ENCODE measurements at places on chromosomes 11 and 22.

- DNase-seq: no peak
Measured at GRCh38 chr11:66013762-66014100, 1.9 kb downstream of the CST6 start.

GRCh38 chr11:2312232-2313042, 10.6 kb downstream of the TSPAN32 start:
- DNase-seq: no peak

DNA sequence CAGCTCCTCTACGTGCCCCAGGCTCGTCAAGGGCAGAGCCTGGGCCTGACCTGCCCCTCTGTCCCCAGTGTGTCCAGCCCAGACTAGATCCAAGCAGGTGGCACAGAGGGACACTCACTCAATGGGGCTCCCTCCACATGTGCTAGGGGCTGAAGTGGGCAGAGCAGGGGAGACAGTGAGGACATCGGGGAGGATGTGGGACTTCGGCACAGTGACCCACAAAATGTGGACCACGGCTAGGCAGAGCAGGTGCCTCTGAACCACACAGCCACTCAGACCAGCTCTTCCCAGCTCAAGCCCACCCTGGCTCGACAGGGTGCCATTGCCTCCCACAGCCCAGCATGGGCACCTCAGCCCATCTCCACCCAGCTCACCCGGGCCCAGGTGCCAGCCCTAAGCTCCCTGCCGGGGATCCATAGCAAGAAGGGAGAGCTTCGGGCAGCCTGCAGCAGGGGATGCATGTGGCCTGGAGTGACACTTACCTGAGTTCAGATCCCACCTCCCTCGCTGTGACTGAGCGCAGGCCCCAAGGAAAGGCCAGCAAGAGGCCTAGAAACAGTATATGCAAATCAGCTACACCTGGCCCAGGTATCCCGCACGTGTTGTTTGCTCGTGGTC, 46.9 kb upstream of the RTL6 start:
- DNase-seq: no peak

DNA sequence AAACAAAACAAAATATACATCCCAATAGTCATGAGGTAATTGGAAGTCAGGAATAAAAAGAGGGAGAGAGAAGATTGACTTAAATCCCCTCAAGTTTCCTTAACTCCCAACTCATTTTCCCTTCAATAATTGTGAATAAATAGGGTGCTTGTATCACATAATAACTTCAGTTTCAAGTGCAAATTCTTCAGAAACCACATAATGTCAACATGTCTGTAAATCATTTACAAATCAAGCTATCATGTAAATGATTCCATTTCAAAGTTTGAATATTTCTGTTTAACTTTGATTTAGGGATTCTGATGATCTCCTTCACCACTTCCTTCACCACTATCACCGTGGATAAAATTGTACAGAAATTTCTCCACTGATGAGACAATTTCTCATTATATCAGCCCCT, 23.2 kb downstream of the CASP5 start:
- no peak for DNase-seq

GRCh38 chr22:41557401-41558240, 3.2 kb upstream of the CSDC2 start:
- no peak for DNase-seq

DNA sequence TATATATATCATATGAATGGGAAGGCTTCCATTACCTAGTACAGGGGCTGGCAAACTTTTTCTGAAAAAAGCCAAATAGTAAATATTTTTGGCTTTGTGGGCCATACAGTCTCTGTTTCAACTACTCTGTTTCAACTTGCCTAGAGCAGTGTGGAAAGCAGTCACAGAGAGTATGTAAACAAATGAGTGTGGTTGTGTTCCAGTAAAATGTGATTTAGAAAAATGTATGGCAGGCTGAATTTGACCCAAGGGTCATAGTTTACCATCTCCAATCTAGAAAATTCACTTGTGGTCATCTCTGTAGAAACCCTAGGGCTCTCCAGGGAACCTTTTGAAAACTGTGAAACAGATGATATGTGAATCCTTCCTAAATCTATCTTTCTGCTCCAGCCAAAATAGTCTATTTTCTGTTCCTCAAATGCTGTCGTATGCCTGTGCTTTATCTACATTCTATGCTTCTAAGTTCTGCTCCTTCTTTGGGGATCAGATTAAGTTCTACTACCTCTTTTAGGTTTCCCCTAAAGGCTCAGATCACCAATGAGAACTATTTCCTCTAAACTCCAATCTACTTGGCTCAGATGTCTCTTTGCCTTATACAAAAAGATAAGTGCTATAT, 356.2 kb downstream of the METTL15 start:
- DNase-seq: no peak

DNA sequence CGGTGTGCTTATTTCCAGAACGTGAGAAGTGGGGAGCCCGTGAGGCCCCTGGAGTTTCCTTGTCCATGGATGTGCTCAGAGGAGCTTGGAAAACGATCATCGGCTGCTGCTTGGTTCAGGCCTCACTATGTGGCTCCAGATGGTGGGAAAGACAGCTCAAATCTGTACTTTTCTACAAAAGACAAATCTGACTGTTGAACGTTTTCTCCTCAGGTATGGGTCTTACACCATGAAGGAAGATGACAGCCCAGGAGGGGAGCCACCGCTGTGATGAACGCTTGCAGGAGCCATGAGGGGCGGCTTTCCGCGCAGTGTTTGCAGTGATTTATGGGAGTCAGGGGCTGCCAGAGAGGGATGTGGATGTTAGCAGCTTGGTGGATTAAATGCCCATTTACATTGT, 109.4 kb upstream of the E2F8 start:
- no peak for DNase-seq

DNA sequence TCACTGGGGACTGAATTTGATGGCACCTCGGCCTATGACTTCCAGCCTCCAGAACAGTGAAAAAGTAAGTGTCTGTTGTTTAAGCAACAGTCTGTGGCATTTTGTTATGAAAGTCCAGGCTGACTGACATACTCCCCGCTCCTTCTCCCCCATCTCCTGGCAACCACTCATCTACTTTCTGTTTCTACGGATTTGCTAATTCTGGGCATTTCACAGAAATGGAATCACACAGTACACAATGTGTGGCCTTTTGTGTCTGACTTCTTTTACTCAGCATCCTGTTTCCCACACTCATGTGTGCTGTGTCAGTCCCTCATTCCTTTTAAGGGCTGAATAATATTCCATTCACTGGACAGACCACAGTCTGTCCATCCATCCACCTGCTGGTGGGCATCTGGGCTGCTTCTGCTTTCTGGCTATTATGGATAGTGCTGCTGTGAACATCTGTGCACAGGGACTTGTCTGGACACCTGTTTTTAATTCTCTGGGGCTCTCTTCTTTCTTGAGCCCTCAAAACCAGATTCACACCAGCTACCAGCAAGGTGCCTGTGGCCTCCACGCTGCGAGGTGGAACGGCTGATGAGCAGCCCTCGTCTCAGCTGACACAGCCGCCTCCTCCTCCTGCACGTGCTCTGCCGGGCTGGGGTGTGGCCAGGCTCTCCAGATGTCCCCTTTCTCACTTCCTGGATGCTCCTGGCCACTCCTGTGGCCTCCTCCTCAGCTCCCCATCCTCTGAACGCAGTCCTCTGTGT, 333.1 kb downstream of the CTTN start:
- no peak for DNase-seq

- no peak for DNase-seq
Measured at GRCh38 chr11:119796363-119797060, 67.5 kb upstream of the NECTIN1 start.

DNA sequence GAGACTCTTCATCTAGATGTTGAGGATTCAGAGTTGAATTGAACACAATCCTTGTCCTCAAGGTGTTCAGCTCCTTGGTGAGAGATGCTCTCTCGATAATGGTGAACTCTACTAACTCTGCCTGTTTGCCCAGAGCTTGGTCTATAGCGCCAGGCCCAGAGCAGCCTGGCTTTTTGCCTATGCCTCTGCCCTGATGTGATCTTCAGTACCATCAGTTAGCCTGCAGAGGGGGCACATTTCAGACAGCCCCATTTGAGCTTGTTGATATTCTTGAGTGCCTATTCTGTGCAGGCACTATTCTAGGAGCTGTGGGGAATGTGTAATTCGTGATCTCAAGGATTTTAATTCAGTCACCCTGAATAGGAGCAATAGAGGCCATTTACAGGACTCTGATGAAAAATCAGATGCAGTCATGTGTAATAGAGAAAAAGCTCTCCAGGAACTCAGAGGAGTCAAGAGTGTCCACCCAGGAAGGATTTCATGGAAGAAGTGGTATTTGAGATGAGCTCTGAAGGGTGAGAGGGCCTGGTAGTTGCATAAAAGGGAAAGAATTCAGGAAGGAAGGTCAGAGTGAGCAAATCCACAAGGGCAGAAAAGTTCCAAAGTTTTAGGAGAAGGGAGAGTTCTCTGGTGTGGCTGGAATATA, 19.3 kb downstream of the GTPBP1 start:
- DNase-seq: no peak

DNA sequence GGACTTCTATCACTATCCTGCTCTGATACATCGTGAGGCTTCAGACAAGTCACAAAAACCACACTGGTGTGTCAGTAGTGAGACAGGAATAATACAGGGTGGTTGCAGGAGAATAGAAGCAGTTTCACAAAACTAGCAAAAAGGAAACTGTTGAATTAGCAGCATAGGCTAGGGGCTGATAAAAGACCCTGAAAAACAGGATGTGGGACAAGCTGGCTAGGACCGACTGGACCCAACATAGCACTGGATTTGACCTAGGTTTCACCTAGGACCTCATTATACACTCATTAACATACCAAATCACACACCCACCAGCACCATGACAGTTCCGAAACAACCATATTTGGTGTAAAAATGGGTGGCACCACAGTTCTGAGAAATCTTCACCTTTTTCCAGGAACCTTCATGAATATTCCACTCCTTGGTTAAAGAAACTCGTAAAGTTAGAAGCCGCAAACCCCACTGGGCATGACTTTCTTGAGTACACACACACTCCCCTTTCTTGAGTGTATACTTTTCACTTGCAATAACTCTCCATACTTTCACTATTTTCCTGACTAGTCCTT, 76.2 kb downstream of the SLC1A2 start:
- DNase-seq: no peak

DNA sequence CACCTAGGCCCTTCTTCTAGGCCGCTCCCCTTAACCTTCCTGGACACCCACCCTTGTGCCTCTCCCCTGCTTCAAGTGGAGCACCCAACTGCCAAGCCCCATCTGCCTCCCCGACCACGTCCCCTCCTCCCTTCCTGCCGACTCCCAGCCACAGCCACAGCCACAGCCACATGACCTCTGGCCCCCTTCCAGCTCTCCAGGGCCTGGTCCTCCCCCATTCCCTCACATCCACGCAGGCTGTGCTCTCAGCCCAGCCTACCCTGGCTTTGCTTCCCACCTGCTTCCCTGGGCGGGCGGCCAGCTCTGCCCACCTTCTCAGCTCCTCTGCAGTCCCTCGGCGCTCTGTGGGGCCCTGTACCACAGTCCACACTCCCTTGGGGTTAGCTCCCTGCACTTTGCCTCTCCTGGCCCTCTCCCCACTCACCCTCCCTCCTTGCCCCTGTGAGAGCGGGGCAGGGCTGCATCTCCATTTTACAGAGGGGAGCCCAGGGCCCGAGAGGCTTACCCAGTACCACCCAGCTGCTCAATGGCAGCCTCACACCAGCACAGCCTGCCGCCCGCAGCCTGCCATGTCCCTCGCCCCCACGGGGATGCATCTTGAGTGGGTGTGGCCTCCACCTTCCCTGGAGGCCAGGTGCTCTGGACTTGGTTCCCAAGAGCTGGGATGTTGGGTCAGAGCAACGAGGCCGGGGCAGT, 20.3 kb downstream of the PARVG start:
- DNase-seq: no peak

- DNase-seq: no peak
Measured at GRCh38 chr22:22815397-22816170, 72.0 kb upstream of the IGLL5 start.

GRCh38 chr22:46444390-46444854, 93.0 kb downstream of the CELSR1 start:
- no peak for DNase-seq

DNA sequence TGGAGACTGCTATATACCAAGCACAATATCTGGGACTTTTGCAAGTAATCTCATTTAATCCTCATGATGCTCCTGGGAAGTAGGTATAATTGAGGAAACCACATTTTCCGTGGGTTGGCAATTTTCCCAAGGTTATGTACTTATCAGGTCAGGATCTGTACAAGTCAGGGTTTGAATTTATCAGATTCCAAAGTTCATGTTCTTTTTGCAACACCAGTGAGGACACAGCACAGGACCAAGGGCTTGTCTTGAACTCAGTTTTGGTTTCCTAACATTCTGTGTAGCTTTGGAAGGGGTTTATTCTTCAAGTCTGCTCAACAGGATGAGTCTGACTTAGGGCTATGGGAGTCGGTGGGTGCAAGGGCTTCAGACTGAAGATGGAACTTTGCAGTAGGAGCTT, 30.4 kb downstream of the INSC start:
- no peak for DNase-seq

DNA sequence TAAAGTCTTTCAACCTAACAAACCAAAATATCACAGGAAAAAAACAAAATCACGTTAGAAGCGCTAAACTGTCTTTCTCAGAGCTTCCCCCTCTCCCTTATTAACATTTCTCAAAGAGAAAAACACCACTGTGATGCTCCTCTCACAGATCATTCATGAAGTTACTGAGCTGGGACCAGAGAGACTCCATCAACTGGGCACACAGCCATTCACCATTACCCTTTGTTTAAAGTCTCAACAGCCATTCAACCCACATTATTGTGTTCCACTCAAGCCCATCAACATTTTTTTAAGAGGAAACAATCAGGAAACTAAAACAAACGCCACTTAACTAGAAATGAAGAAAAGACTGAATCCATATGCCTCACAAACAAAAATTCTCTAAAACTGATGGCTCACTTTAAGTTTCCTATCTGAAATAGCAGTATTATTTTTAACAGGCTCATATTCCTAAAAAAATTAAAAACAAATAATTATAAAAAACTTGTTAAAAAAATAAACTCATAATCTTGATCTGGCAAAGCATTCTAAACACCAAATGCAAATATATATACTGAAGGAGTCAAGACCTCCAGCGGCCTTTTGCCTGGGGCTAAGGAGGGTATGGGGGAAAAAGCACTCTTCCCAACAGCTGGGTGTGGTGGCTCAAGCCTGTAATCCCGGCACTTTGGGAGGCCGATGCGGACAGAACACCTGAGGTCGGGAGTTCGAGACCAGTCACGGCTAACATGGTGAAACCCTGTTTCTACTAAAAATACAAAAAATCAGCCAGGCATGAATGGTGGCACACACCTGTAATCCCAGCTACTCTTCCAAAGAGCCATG, 14.0 kb downstream of the CELF1 start:
- no peak for DNase-seq

DNA sequence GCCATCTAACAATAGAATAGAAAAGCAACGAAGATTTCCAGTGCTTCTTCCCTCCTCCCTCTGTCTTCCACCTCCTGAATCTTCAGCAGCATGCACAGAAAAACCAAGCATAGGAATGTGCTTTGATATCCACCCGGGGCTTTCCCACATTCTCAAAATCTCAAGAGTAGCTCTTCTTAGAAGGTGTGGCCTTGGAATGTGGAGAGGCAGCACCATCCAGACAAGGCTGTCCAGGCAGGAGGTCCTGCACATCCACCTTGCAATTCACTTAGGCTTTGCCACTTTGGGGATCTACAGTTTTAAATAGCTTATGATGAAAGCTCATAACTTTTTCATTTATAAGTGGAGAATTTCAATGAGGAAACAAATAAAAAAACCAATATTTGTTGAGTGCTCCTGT, 72.9 kb downstream of the KIRREL3 start:
- DNase-seq: no peak
